ENCODE measurements at places on chromosomes 5 and 9. TPM values are rescaled to one million over a fixed set of nuclear protein-coding genes. Genes with fewer than 3 reads are reported as not detected.

Gene MZB1
- 0.09 TPM for total RNA-seq

Gene ADRB2
- 3.2 TPM for total RNA-seq

Gene PCDHGC4
- 1.4 TPM for total RNA-seq

Gene TMEM215
- not detected for total RNA-seq

Gene F2RL2
- total RNA-seq, result 1.1 TPM

Gene ISL1
- total RNA-seq, result not detected

Gene SLC9A3
- 0.45 TPM for total RNA-seq

Gene FASTKD3
- total RNA-seq, result 10.9 TPM

Gene AK1
- total RNA-seq, result 38.4 TPM

Gene AMBP
- total RNA-seq, result not detected
